Cortex of kidney (tissue), 1 donor: ENCODE measurements at places on chromosomes 5 and 9.

DNA sequence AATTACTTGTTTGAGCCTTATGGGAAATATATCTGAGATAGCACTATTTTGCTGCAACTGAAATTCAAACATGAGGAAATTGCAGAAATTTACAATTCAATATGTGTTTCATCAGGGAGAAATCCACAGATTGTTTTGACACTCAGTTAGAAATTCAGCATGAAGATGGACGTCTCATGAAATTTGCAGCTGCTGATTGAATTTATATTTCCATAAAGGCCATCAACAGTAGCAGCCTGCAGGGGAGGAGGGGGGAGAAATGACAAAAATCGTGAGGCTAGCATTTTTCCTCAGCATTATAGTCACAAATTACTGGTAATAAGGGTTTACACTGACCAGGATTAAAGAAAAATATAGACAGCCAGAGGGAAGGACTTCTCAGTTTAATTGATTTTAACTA is 81.0 kb downstream of the NDUFAF2 start:
- DNase-seq: no peak

DNA sequence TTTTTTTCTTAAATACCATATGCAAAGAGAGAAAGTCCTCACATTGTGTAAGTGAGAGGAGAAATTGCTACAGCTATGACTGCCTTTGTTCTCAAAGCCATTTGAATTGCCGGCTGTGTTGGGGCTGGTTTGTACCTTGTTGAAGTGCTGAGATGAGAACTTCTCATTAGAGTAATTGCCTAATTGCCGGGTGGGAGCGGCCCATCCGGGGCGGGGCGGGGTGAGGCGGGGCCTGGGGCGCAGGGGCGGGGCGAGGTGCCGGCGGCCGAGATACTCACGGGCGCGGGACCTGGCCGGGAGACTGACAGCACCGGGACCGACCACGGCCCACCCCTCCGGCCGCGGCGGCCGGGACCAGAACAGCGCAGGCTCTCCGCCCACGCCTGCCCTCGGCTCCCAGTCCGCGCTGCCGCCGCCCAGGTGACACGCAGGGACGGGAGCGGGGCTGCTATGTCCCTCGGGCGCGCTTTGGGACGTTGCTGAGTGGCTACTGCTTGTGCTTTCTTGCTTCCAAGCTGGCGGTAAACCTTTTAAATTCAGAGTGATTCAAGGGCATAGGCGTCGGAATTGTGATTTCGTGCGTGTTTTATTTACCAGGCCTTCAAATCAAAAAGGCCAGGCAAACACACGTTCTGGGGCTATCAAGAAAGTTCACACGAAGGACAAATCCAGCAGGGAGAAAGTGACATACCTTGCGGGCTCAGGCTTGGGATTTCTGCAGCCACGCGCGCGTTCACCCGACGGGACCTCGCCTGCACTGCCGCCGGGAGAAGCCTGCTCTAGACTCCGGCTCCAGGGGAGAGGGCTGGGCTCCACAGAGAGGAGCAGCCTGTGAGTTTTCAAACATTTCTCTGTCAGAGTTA is 269.1 kb downstream of the FANCC start:
- DNase-seq: no peak

DNA sequence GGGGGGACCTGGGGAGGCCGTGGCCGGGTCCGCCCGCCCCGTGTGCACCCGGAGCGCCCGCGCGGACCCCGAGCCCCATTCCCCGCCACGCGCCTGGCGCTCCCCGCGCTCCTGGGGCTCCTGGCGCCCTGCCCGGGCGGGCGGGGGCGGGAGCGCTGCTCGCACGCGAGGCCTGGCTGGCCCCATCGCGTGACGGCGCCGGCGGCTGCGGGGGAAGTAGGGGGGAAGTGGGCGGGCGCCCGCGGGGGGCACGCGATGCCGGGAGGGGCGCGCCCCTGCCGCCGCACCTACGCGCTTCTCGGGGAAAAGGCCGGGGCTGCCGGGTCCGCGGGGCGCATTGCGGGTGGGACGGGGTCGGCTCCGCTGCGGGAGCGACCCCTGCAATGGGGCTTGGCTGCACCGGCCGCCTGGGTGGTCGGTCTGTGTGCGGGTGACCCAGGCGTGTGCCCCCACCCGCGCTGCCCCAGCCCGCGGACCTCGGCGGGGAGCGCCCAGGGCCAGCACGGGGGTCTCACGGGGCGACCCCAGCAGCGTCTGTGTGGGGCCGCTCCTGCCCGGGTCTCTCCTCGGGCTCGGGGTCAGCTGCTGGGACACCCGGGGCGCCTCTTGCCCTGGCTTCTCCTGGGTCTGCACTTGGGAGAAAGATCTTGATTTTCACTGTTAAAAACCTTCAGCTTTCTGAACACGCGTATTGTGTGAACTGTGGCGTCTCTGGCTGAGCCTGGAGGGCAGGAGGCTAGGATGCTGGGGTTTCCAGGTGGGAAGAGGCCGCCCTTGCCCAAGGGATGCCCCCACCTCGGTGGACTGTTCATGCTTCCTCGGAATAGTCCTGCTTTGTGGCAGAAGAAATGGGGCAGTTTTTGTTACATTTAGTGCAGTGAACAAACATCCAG is 52.4 kb downstream of the AHRR start:
- no peak for DNase-seq

DNA sequence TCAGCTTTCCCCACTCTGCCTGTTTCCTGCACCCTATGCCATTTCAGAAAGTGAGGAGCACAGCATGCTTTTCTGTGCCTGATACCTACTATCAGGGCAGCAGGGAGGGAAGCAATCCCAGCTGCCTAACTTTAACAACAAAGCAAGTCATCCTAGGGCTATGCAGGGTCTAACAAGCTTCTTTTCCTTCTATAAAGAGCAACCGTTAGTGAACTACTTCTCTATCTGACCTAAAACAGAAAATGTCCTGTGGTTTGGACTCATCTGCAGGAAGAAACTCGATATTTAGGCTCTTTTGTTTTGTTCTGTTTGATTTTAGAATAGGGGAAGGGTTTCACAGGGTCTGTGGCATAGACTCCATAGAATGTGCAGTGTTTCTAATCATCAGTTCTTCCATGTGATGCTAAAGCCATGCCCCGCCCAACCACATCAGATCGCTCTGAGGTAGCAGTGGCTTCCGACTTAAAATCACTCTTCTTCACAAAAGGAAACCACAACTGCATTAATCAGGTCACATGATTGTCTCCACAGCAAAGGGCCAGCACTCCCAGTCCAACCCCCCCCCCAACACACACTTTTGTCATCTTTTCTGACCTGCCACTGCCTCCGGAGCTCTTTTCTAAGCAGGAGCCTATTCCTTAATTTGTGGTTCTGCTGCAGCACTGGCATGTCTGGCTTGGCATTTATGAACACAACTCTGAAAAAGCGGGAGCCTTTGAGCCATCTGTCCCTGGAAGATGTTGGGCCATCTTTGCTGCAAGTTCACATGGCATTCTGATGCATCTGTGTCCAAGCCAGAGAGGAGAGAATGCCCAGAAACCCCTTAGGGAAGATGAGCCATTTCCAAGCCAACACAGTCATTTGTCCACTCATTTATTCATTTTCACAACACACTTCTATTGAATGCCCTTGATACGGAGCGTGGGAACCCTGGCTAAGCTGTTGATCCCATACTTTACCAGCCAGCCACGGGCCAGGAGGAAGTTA is 71.6 kb downstream of the CFAP90 start:
- DNase-seq: no peak

GRCh38 chr9:133708246-133709014 is 29.7 kb downstream of the SARDH start:
- DNase-seq: no peak

GRCh38 chr5:178371362-178372111 is 138.9 kb upstream of the PHYKPL start:
- DNase-seq: no peak

DNA sequence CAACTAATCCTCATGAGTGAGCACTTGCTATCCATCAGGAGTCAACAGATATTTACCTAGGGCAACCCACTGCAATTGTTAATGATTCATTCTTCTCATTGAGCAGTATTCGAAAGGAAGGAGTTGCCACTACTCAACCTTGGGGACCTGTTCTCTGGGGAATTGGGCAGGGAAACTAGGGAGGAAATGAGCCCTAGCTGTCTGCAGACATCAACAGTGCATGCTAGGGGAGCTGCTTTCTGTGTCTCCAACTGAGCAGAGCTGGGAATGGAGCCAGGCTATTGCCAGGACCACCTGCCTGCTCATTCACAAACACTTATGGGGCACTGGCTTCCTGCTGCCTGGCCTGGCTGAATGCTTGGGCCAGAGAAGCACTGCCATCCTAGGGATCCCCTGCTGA is 183.4 kb downstream of the TMEM38B start:
- no peak for DNase-seq

DNA sequence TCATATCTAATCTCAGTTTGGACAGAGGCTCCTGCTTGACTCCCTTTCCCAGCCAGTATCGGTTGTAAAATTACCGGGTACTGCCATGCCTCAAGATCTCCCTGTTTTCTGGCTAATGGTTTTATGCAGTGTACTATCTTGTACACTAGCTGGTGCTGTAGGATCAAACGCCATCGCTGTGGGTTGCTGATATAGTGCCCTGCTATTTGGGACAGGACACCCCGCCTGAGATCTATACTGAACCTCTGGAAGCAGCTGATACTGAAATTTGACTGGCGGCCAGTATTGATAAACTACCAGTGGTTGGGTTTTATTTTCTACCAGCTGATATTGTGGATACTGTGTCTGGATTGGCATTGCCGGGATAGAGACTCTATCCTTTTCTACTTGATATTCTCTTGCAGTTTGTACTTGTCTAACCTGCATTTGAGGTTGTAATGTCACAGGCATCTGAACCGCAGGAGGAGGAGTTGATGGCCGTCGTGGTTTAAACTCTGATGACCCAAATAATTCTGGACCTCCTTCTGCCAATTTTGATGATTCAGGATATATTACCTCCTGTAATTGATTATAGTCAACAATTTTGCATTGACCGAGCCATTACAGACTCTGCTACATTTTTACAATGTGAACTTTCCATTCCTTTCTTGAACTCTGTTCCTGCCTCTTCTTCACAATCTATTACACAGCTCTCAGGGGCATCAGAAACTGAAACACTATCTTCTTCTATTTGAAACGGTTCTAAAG is 112.5 kb upstream of the LARP1 start:
- DNase-seq: no peak

GRCh38 chr9:106954974-106955850 is 92.2 kb downstream of the ZNF462 start:
- DNase-seq: no peak

- no peak for DNase-seq
Observed at GRCh38 chr9:77175151-77175550, 2.2 kb upstream of the VPS13A start.

- DNase-seq: no peak
Observed at GRCh38 chr9:136085815-136086212, 9.3 kb downstream of the NACC2 start.

GRCh38 chr9:122192914-122193525 is 33.3 kb downstream of the MORN5 start:
- DNase-seq: no peak

DNA sequence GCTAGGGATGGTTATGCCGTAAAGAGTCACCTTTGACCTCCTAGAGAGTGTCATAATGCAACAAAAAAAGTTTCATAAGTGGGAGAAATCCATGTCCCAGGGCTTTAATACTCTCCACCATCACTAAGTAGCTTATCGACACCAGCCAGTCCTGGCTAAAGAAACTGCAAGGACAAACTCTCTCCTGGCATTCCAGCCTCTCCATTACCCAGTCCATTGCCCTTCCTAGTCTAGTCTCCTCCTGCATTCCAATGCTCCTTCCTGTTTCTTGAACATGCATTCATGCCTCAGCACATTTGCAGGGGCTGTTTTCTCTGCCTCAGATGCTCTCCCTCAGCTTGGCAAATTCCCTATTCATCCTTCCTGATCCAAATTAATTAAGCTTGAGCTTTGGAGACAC is 364.1 kb downstream of the BRINP1 start:
- DNase-seq: no peak

DNA sequence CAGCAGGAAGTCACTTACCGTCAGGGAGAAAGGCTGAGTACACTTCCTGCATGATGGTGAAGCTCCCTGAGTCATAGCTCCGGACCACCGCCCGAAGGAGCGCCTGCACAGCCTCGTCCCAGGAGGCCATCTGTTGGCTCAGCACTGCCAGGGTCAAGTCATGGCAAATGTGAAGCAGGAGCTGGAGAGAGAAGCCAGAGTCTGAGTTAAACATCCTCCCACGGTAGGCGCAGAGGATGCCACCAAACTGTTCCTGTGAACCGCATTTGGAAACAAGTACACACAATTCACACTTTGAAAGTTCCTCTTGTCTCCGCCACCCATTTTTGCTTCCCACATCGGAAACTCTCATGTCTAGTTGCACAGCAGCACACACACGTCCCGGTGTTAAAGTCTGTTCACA is 33.9 kb downstream of the CNOT8 start:
- no peak for DNase-seq

DNA sequence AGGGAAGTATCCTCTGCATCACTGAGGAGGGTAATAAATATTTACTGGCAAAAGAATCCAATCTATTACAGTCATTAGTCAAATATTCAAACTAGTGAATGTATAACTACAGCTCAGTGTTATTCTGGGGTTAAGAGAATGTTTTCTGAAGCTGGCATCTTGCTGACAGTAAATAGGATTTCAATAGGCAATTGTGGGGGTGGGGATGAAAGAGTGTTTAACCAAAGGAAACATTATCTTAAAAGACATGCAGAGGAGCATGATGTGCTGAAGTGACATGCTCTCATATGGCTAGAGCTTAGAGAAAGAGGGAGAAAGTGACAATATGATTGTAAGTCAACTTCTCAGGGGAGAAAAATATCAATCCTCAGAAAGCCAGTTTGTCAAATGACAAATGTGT is 618.4 kb upstream of the RIOK2 start:
- DNase-seq: no peak

DNA sequence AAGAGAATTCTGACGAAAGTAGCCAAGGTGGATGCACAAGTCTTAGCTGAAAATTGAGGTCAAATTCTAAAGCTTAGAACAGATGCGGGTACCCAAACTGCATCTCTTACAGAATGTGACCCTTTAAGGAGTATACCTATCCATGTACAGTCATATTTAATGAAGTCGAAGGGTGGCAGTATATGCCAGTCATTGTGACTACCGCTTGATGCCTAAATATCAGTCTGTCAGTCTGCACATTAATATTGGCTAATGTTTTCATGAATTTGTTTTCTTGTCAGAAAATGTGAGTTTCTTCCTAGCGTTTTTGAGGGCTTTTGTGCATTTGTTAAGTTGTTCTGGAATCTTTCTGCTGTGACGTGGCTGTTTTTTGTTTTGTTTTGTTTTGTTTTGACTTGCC is 264.5 kb upstream of the ELAVL2 start:
- no peak for DNase-seq

DNA sequence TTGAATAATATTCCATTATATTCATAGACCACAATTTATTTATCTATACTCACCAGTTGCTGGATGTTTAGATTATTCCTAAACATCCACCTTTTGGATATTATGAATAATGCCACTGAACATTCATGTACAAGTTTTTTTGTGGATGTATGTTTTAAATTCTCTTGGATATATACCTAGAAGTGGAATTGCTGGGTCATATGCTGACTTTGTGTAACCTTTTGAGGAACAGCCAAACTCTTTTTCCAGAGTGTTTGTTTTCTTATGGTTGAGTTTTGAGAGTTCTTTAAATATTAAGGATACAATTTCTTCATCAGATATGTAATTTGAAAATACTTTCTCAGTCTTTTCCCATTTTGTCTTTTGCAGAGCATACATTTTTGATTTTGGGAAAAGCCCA is 2.7 kb downstream of the VPS13A start:
- DNase-seq: no peak

GRCh38 chr5:29061381-29061780 is 2023.0 kb upstream of the CDH9 start:
- no peak for DNase-seq

GRCh38 chr5:42680046-42680445 is 76.6 kb upstream of the CCDC152 start:
- no peak for DNase-seq
